Omental fat pad (tissue), 4 donors: ENCODE measurements at places on chromosomes 1 and 21. TPM values are rescaled to one million over a fixed set of nuclear protein-coding genes. Genes with fewer than 3 reads are reported as not detected.

- no peak for DNase-seq
Measured at GRCh38 chr1:163980394-163980793, 578.6 kb upstream of the PBX1 start.

GBP6 gene
- not detected for total RNA-seq

JTB gene
- total RNA-seq = 258 TPM

SMIM1 gene
- total RNA-seq = not detected

USH2A gene
- not detected for total RNA-seq

DNA sequence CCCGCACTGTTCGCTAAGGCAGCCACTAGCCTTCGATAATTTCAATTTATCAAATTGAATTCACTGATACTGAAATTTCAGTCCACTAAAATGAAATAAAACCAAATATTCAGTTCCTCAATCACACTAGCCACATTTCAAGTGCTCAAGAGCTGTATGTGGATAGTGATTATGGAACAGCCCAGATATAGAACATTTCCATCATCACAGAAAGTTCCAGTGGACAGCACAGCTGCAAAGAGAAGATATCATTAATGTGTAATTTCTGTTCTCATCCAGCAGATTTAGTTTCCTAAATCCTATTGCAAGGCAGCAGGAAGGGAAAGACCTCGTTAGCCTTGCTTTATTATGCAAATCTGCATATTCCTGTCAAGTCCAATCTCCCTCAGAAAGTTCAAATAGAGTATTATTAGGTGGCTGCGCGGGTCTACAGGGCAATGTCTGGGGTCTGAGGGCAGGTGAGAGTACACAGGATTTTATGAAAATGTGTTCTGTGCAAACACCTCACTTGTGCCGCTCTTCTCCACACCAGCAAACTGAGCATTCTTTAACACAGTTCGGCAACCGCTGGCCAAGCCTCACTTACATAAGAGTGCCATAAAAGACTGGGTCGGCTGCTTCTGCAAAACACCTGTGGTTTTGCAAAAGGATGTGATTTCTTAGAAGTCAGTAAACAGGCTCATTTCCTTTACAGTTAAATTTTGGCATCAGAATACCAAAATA is 22.4 kb downstream of the CAPZB start:
- DNase-seq = no peak

FCRL6 gene
- 1.9 TPM for total RNA-seq

PAPPA2 gene
- total RNA-seq = 1.0 TPM

DNA sequence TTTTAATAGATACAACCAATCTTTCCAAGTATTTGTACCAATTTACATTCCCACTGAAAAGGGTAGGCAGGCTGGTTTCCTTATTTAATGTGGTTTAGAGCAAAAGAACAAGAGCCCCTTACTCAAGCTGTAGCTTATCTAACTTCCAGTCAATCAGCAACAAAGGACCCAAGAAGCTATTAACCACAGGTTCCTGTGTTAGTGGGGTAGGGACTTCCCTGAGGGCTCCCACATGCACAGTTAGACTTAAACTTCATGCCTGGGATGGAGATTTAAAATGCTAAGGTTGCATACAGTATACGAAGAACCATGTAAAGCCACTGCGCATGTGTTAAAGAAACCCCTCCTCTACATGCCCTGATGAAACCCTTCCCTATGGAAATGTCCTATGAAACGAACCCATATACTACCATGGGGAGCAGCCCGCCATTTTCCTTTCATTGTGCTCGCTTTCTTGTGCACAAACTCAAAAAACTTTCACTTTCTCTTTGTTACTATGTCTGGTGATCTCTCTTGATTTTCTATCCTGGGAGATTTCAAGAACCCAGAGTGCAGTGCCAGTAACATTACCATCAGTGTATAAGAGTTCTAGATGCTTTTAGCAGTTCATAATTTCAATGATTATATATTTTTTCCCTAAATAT is 23.3 kb upstream of the ST6GALNAC5 start:
- no peak for DNase-seq

TTLL7 gene
- 3.1 TPM for total RNA-seq

CLCA4 gene
- total RNA-seq = not detected

DNA sequence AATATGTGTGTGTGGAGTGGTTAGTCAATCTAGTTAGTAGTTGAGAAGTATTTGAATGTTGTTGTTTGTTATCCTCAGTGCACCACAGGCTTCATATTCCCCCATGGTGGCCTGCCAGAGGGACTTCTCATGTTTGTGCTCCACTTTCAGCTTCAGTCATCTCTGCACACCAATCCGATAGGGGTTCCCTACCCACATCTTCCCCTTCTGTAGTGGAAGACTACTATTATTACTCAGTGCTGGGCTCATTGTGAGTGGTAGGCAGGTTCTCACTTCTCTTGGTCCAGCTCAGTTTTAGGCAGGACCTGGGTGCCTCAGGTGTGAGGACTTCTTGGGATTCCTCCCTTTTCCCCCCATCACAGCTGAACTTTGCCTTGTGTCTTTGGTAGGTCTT is 14.2 kb downstream of the MT1HL1 start:
- DNase-seq = no peak

- no peak for DNase-seq
Measured at GRCh38 chr1:110645821-110646735, 28.7 kb downstream of the KCNA3 start.

SLC30A10 gene
- total RNA-seq = not detected

DNA sequence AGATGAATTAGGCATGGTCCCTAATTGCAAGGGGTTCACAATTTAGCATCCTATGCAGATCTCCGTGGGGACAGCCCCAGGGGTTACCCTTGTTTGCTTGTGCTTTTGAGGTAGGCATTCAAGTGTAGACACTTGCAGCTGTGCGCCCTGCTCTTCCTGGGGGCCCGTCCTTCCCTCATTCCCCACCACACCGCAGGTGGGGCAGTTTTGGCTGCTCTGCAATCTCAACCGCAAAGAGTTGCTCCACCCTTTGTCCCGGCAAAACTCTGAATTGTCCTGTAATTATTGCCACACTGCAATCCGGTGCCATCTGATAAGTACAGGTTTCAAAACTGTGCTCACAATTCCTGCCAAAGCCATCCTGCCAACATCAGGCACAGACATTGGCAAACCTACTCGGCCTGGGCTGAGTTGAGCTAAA is 65.4 kb upstream of the LYST start:
- DNase-seq = no peak

VAMP4 gene
- total RNA-seq = 16.9 TPM
